ENCODE measurements at places on chromosomes 3 and 15. TPM values are rescaled to one million over a fixed set of nuclear protein-coding genes. Genes with fewer than 3 reads are reported as not detected.

DNA sequence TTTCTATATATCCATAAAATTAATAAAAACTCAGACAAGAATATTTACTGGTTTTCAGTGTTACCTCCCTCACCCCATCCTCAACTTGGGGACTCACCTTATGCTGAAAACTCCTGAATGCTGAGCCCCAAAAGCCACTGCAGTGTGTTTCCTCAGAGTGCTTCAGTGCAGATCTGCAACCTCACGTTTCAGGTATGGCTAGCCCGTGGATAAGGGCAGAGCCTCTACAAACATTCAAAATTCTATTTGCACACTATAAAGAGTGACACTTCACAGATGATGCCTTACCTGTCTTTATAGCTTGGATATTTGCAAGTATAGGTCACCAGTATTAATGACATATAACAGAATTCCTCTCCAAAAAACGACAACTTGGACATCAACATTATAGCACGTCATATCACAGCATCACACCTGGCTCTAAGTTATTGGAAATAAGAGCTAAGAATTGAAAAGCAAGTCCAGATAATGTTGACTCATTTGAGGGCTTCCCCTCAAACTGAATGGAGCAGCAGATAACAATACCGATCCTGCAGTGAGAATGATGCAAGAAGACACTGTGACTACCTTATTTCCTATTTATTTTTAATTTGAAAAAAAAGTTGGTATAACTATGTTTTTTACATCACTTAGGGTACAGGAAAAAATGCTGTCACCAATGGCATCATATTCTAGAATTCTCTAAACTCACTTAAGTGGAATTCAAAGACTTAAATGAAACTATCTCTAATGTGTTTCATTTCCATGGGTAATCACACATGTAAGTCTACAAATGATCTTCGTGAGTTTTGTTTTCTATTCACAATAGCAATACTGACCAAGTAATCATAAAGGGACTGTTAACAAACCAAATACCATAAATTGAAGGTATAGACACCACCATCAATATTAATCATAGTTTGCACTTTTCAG lies 40.7 kb upstream of the RSL24D1 start:
- no peak for DNase-seq

DNA sequence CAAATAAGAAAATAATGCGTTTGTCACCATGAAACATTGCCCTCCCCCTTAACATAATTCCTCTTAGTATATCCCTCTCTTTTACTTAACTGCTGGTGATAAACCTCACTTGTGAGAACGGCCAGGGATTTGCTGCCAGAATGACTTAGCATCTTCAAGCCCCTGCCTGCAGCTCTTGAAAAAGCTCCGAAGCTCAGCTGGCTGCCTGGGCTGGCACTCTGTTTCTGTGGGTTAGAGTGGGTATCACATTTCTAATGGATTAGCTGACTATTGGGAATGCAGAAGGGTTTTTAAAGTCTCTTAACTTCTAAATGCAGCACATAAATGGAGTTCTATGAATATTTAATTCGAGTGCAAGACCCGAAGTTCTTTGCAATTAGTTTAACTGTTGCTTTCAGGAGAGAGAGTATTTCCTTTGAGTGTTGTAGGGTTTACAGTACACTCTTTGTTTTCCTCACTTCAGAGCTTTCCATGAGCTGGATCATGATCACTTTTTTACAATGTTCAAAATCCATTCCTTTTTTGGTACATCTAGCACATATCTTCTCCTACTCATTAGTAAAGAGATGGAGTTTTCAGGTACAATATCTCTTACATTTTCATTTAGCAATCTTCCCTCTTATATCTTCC lies 124.7 kb upstream of the RBMS3 start:
- DNase-seq, result no peak

GRCh38 chr3:13477943-13478342 lies 2.2 kb upstream of the HDAC11 start:
- no peak for DNase-seq

The OR5K2 gene
- not detected for total RNA-seq

The CSPG5 gene
- 0.47 TPM for total RNA-seq
